Stimulated activated naive CD4-positive, alpha-beta T cell (primary cell): ENCODE measurements at places on chromosomes 16 and 17.

DNA sequence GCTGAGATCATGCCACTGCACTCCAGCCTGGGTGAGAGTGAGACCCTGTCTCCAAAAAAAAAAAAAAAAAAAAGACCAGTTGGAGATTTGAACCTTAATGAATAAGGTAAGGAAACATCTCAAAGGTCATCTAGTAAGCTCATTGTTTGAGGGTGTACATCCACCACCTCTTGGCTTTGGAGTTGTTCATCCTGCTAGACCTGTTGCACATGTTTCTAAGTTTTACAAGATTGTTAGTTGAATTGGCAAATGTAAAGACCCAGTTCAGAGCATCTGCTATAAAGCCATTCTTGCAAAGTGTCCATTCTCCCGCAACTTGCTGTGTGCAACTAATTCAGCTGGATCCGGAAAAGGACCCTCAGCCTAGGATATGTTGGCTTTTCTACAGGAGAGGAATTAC lies 1.5 kb downstream of the PSMD7 start:
- DNase-seq = no peak

DNA sequence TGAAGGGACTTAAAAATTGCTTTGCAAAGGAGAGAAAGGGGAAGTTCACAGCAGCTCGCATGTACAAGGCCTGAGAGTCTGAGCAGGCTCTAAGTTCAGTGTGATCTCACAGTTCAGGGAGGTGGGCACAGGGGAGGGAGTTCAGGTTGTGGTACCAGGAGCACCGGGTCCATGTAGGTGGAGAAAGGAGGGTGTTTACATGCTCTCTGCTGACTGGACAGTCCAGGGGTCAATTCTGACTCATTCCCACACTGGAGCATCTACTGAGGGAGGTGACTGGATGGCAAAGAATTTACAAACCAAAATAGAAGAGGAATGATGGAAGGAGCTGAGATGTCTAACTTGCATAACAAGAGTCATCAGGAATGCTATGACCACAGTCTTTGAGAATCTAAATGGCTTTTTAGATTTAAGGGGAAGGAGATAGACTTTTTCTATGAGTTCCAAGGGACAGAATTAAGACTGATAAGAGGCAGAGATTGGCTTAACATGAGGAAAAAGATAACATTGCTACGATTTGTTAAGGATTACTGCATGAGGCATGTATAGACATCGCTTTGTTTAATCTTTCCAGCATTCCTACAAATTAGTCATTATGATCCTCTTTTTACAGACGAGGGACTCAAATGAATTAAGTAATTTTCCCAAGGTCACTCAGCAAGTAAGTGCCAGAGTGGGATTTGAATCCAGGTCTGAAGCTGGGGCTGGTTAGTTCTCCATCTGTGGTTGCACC lies 29.9 kb downstream of the MIS12 start:
- no peak for DNase-seq

- DNase-seq = no peak
These were observed 414.6 kb downstream of the SLC39A11 start for GRCh38 chr17:72677714-72678390.

GRCh38 chr17:51673070-51673469 lies 412.7 kb downstream of the UTP18 start:
- no peak for DNase-seq
